ENCODE measurements at places on chromosomes 7 and 10.

DNA sequence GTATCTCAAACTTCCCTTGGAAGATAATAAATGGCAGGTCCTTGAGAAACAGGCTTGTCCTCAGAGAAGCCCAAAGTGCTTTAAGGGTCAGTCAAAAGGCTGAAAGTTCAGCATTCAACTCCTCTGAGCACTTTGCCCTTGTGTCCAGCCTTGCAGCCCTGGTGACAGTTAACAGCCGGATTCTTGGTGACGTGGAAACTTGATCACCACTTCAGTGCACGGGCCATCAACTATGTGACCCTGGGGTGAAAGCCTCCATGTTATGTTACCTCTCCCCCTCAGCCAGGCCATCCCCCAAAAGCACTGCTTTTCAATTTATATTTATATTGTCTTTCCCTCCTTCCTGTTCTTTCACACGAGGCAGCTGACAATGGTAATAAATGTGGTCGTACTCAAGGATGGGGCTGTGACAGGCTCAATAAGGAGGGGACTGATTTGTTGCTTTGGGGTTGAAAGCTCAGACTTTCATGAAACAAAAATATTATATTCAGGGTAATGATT is 164.0 kb upstream of the NRP1 start:
- DNase-seq, result no peak

DNA sequence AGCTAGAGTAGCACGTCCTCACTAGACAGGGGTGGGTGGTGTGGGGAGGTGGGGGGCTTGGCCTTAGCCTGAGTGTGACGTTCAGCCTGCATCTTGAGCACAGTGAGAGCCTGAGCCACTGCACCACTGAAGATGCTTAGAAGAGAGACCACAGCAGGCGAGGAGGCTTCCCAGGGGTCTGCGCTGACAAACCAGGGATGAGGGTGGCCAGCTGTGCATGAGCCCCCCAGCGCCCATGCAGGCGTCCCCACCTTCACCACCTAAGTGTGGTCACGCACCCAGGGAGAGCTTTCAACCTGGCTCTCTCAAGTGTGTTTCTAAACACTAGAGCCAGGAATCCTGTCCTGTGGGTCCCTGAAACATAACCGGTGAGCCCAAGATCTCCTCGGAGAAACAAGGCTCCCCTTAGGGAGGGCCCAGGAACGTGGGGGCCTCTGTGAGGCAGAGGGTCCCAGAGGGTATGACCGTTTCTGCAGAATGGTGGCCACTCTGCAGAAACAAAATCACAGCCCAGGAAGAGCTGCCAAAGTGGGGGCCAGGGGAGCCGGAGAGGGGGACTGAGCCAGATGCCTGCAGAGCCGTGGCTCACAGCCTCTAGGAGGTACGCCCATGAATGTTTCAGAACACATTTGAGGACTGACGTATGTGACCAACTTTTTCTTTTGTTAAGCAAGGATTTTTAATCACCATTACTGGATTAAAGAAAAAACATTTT is 85.2 kb upstream of the INSIG1 start:
- DNase-seq, result no peak

DNA sequence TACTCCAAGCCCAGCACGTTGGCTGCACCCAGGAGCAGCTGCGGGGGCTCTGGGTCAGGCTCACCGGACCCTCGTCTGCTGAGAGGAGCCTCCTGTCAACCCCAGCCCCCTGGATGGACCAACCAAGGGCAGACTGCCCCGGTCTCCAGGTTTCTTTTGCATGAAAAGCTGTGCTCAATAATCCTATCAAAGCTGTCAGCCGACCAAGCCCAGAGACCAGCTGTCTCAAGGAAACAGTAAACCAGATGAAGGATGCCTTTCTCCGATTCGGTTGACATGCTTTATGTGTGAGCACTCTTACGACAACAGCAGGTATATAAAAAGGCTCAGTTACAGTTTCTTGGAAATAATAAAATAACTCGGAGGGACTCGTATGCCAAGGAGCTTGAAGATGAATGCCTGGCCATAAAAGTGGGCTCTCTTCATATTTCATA is 71.6 kb upstream of the BAIAP2L1 start:
- no peak for DNase-seq

GRCh38 chr10:72105710-72106109 is 17.4 kb upstream of the SPOCK2 start:
- DNase-seq, result no peak

GRCh38 chr10:52979295-52979990 is 206.9 kb upstream of the MBL2 start:
- no peak for DNase-seq

DNA sequence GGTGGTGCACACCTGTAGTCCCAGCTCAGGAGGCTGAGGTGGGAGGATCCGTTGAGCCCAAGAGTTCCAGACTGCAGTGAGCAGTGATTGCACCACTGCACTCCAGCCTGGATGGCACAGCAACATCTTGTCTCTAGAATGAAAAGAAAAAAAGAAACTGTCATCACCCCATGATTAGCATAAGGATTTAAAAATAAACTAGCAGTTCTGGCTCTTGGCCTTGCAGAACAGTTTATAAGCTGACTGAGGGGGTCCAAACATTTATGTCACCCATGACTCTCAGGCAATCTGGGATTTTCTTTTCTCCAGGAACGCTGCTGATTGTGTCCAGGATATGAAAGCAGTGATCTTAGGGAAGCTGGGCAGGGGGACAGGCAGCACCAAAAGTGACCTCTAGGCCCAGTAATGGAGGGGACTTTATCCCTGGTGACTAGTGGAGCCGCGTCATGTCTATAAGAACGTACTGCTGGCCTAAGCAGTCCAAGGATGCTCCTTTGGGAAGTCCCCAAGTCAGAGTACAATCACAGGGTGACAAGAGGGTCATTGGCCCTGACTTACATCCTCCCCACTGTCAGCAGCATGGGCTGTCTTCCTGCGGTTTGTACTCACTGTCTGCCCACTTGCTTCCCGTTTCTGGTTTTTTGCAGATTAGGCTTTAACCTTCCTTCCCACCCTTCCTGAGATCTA is 177.4 kb downstream of the ARHGAP12 start:
- no peak for DNase-seq

- no peak for DNase-seq
These were observed 5.3 kb downstream of the PTF1A start for GRCh38 chr10:23197416-23197861.

DNA sequence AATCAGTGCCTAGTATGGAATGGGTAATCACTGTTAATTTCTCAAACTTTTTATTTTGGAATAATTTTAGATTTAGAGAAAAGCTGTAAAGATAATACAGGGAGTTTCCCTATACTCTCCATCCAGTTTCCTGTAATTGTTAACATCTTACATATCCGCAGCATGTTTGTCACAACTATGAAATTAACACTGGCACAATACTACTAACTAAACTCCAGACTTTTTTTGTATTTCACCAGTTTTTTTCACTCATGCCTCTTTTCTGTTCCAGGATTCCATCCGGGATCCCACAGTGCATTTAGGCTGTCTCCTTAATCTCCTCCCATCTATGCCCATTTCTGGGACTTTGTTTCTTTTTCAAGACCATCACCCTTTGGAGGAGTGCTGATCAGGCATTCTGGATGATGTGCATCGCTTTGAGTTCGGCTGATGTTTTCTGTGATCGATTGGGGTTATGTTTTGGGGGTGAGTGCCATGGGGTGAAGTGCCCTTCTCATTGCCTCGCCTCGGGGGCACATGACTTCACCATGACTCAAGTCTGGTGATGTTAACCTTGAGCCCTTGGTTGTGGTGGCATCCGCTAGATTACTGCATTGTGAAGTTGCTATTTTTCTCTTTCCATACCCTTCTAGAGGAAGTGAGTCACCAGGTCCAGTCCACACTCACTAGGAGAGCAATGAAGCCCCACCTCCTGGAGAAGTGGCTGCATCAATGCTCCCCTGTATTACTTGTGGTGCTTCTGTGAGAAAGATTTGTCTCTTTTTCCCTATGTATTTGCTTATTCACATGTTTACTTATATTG is 43.9 kb upstream of the GRB10 start:
- no peak for DNase-seq

DNA sequence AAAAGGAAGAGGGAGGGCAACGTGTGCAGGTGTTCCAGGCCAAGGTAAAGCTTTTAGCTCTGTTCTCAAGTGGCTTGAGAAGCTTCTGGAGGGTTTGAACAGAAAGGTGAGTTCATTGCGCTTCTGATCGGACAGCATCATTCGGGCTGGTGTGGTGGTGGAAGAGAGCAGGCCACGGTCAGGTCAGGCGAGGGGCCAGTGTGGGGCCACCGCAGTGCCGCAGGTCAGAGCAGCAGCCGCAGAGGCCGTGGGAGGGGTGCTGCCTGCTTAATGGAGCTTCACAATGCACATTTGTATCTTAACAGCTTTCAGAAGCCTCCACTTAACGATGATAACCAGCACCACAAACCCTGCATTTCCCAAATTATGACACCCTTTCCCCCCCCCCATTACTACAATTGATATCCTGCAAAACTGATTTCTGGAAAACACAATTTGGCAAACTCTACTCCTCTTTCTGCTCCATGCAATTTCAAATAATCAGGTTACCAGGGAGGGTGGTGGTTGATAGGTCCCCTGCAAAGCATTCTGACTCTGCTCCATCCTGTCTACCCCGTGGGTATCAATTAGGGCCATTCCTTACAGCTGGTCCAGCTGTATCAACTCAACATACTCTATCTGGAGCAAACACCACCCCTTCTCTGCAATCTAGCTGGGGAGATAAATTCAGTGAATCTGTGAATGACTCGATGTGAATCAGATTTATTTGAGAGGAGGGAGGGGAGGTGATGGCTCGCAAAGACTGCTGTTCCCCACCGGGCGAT is 162.9 kb downstream of the ACTR3B start:
- no peak for DNase-seq

DNA sequence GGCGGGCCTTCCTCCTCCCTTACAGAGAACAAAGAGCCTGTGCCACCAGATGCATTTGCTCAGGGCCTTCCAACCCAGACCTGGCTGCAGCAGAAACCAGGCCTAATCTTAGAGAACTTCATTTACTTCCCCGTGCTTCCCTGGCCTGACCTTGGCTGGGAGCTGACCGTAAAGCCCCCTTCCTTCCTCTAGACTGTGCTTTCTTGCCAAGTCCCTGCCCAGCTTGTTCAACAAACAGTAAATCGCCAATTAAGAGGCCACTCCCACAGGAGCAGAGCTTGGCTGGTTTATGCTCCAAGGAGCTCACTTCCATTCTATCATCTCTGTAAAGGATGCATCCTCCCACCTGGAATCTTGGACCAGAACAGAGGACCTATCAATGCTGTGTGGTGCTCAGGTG is 110.9 kb downstream of the COL13A1 start:
- DNase-seq, result no peak

DNA sequence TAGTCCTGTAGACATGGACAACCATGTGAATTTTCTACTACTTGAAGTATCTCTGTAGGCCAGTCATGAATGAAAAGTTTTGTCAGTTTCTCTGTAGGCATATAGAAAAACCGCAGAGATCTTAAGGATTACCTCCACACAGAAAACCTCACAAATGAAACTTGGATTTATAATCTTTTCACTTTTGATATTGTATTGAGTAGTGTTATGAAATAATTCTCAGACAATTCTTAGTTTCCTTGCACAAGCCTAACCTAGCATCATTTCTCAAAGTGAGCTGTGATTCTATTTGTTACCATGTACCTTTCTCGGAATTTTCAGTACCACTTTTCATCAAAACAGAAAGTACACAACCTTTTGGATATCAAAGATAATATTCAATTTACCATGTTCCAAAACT is 51.4 kb upstream of the OIT3 start:
- no peak for DNase-seq

DNA sequence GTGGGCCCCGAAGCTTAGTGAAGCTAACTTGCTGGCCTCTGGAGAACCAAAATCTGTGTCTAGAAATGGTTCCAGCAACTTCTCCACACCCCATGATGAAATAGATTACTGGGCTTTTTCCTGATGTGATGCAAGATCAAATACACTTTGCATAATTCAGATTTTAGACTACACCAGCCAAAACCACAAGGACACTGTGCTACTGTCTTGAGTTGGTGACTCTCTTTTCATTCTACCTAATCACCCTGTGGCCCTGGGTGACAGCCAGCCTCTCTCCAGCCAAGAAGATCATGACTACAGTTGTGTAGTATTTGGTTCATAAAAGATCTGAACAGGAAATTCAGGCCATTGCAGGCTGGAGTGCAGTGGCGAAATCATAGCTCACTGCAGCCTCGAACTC is 22.2 kb downstream of the AZGP1 start:
- DNase-seq, result no peak

DNA sequence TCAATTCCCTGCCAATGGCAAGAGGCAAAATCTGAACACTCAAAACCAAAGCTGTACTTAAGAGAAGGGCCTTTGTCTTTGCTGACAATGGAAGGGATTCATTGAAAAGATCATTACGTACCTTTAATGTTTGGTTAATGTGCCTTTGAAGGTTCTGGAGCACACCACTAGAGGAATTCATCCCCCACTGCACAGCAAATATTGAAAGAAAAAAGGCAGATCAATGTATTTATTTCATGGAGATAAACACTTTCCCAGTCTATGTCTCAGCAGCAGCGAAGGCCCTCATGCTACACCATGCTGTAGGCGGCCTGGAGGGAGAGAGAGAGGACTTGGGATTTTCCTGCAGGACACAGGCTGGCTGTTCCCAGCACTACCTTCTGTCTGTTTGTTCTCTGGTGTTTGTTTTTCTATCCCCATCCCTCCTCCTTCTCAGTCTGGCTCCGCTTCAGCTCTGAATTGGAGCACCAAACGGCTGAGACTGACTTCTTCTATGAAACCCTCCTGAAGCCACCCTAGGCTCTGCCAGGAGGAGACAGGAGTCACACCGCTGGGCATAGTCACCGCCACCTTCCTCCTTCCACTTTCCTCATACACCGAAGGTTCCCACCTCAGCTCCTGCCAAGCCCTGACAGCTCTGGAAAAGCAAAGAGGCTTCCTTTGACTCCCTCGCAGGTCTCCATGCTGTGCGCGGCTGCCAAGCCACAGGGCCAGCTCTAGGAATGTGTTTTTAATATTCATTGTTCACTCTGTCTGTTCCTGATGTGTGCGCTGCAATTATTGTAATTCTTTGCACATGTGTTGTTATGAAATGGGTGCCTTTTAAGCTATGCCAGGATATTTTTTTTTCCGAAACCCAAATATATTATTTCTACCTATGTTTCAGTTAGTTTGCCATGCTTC is 301.5 kb downstream of the FZD1 start:
- no peak for DNase-seq

DNA sequence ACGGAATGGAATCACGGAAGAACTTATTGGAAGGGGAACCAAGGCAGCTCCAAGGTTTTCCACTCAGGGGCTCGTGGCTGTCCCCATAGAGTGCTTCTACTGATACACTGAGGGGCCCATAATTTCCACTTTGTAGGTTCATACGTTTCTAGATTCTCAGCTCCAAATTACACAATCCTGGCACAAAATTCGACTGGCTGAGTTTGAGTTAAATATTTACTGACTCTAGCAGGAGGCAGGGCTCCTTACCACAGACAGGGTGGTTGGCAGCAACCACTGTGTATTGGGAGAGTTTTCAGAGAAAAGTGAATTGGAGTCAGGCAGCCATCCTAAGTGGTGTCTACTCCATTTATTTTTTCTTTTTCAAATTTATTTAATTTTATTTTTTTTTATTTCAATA is 55.4 kb upstream of the SEC61G start:
- DNase-seq, result no peak

DNA sequence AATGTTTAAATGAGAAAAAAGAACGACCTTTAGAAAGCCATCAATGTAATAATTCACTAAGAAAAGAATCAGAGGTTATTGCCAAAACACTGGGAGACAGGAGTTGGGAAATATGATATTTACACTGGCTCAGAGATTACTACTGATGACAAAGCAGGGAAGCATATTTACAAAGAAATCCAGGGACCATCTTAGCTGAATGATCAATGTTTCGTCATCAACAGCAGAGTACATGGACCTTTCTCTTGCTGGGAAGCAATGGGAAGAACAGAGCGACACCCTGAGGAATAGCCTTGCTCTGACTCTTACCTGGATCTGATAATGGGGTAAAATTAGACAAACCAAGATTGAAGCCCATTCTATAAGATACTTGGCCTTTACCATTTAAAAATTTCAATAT is 1293.5 kb downstream of the XPNPEP1 start:
- DNase-seq, result no peak

All from stimulated activated CD8-positive, alpha-beta memory T cell treated with anti-CD3 and anti-CD28 coated beads, Interleukin-12 subunit alpha, Interleukin-12 subunit beta, amount 100 ng/mL, for 1 hour (primary cell).